ENCODE measurements at places on chromosomes 7 and 10.

DNA sequence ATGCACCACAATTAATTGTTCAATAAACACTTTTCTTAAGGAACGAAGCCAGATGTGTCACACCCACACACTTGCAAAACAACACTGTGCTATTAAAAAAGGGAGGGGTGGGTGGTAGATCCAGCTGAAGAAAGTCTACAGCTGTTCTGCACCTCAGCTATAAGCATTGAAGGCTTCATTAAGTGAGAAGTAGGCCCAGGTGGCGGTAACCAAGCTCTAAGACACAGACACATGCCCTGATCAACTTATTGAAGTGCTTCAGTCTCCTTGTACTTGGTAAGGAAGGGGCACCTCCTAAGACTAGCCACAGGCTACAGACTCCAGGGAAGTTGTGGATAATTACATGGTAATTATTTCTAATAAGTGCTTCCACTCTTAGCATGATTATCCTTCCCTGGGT lies 4.5 kb upstream of the CPVL start:
- DNase-seq, result no peak

- no peak for DNase-seq
Measured at GRCh38 chr7:35260246-35260645, 6.3 kb upstream of the TBX20 start.

DNA sequence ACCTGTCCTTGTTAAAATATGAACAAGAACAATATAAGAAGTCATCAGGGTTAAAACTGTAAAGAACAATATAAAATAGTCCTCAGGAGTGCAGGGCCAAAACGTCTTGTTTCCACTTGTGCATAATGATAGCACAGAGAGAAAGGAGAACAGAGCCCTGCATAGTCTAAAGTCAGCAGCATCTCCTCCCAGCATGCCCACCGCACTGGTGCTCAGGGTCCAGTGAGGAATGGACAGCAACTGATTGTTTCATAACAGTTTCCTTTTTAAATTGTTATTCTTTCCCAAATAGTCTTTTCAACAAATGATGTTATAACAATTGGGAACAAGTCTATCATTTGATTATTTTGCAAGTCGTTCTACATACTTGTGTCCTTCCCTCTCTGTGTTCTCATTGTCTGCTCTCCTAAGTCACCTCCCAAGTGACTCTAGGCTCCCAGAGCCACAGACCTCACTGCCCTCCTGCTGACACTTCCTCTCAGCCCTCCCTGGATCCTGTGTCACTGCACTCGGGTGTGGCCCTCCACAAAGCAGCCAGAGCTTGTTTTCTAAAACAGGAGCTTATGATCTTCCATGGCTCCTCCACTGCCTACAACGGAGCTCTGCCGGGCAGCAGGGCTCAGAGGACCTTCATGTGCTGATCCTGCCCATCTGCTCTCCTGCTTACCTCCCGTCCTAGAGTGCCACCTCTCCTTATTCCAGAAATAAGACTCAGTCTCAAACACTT lies 27.6 kb downstream of the COBL start:
- no peak for DNase-seq

- peak; percentile 70 for DNase-seq
Measured at GRCh38 chr7:23474829-23475575, 4.7 kb upstream of the IGF2BP3 start.

DNA sequence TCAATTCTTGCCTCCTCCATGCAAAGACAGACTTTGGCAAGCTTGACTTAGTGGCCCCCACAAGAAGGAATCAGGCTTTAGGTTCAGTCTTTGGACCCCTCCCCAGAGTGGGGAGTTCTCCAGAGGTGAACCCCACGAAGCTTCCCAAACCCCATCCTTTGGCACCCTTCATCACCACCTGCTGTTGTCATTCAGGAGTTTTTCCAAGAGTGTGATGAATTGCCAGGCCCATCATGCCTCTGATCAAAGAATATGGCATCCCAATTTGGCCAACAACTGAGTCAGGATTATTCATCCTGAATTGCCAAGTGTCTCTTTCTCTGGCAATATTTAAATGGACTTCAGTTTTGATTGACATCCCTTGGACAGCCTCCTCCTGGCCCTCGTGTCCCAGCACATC lies 404.7 kb upstream of the MKI67 start:
- DNase-seq, result no peak

DNA sequence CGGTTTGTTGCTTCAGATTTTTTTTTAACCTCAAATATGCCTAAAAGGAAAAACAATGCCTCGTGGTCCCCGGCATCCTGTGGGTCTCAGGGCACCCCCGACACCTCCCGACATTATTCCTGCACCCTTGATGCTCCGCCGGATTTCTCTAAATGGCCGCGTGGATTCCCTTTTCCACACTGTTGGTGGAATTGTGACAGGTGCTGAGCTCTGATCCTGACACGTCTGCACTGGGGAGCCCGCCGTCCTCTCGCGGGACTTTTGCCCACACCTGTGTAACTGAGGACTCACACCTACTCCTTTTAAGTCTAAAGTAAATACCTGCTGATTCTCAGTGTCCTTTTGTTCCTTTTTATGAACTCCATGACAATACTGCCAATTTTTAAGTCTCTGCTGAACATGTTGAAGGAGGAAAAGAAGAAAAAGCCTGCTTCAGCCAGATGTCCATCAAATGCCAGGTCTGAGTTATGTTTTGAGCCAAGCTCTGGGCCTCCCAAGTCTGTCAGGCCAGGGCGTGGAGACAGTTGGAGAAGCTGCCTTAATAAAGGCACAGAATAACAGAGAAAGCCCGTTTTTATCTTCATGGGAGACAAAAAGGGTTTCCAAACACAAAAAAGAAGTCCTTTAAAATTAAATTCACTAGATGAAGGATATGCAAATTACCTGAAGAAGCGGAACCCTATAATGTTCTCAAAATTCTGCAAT lies 568.2 kb downstream of the DNAJB6 start:
- DNase-seq, result no peak

DNA sequence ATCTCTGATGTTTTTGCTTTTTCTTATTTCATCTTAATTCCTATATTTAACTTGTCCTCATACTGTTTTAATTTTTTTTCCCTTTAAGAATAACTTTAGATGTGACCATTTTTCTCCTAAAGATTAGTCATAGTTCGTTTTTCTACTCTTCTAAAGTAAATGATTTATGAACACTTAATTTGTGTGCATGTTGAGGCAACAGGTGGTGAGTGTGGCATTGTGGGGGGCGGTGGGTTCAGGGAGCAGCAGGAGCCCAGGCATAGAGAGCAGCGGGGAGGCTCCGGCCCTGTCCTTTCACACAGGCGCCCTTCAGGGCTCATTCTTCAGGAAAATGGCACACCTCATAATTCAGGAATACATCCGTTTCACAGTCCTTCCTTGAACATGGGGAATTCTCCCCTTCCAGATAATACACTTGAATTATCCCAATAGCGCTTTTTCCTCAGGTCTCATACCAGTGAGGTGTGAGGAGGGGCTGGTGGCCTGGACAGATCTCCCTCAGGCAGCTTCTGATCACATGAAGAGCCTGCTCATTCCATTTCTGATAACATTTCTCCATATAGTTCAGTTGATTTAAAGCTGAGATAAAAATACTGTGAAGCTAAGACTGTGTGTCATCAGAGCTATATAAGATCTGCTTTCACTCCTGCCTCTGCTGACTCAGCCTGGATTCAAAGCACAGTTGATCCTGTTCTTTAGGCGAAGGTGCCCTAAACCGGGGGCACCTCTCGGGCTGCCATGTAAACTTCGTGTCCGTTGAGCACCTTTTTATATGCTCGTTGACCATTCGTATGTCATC lies 40.2 kb downstream of the CUL1 start:
- no peak for DNase-seq

DNA sequence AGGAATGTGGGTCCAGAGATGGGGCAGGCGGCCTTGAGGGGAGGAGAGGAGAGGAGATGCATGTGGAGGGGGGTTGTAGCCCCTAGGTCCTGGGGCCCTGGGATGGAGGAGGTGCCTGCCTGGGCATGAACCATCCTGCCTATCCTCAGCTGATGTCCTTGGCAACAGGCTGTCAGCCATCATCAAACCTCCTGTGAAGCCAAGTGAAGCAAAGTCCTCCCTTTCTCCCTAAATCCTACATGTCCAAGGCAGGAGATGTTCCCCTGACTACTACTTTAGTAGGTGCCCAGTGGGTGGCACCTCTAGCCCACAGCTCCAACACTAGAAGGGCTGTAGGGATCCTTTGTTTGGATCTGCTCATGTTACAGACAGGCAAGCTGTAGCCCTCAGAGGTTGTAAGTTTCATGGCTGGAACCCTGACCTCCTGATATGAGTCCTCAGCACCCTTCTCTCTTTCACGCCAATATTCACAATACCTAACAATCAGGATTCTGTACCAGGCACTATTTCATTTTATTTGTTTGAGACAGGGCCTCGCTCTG lies 66.6 kb upstream of the SYPL1 start:
- peak; percentile 39 for DNase-seq

GRCh38 chr7:144508702-144509101 lies 105.2 kb upstream of the NOBOX start:
- DNase-seq, result no peak

- DNase-seq, result peak; percentile 66
Measured at GRCh38 chr7:131859147-131859821, 302.9 kb upstream of the PODXL start.

Data from NCI-H1694 treated with DMSO at 0.1 percent for 48 hours (cell line).